Cardiac septum (tissue), 1 donor: ENCODE measurements at places on chromosomes 7 and 10.

GRCh38 chr7:4168541-4168940 is 513.6 kb upstream of the FOXK1 start:
- DNase-seq = no peak

DNA sequence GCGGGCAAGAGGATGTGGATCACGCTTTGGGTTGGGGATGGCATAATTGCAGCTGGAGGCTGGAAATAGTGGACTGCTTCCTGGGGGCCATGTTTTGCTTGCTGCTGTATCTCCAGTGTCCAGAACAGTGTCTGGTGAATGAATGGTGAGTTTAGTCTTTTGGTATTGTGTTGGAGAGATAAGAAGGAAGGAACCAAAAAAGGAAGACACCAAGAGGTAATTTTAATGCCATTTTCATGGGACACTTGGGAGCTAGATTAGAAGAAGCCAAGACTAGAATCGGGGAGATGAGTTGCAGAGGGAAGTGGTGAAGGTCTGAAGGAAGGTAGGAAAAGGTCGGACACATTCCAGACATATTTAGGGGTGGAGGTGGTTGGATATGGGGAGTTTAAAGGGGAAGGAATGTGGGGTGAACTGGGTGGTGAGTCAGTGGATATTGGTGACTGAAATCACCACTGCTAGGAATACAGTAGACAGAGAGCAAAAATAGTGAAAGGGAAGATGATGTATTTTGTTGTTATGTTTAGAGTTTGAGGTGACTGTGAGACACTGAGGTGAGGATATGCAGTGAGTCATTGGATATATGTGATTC is 76.7 kb downstream of the CCNY start:
- peak; percentile 15 for DNase-seq

GRCh38 chr7:117895276-117895675 is 22.0 kb upstream of the CTTNBP2 start:
- DNase-seq = no peak

DNA sequence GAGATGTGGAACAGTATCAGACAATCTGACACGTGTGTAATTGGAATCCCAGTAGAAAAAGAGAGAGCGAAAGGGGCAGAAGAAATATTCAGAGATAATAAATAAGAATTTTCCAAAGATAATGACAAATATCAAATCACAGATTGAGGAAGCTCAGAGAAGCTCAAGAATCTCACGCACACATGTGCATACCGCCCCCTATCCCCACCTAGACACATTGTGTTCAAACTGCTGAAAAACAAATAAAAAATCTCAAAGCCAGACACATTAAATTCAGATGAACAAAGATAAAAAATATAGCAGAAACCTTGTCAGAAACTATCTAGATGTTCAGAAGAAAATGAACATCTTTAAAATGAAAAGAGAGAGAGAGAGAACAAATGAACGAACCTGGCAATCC is 17.2 kb downstream of the SFR1 start:
- no peak for DNase-seq

DNA sequence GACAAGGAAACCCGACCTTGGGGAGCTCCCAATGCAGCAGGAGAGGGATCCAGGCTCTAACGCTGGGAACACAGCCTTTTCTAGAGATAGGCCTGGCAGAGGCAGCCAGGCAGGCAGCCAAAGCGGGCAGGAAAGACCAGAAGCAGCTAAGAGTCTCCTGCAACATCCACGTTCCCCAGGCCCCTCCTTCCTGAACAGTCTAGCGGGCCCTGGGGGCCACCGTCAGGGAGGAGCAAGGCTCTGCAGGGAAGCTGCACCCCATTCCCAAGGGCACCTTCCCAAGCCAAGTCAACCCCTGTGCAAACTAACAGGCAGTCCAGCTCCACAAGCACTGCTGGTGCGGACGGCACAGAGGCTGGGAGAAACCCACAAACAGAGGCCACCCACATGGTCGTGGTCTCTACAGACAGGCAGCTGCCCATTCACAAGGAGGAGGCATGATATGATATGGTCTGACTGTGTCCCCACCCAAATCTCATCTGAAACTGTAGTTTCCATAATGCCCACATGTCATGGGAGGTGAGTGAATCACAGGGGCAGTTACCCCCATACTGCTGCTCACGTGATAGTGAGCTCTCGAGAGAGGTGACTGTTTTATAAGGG is 115.7 kb downstream of the MAD1L1 start:
- peak; percentile 86 for DNase-seq

DNA sequence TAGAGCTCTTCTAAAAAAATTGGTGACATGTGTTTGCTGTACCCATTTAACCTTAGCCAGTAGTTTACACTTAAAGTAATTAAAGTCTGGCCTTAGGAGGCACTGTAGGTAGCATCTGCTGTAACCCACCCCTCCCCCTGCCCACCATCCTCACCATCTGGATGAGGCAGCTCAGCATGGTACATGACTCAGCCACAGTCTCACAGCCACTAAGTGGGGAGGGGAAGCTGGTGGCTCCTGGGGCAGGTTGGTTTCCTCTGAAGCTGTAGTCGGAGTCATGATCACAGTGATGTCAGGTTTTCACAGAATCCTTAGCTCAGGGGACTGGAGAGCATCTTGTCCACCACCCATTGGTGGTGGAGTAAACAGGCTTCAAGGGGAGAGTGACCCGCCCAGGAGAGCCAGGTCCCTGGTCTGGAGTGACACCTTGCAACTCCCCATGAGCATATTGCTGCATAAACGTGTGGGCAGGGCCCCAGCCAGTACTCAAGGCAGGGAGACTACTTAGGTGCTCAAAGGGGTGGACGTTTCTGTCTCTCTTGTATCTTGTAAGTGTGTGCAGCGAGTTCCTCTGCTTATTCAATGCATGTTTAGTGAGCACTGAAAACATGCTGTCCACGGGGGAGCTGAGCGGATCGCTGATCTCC is 125.9 kb downstream of the GRK5 start:
- DNase-seq = no peak

GRCh38 chr10:107687701-107688100 is 523.2 kb upstream of the SORCS1 start:
- no peak for DNase-seq

DNA sequence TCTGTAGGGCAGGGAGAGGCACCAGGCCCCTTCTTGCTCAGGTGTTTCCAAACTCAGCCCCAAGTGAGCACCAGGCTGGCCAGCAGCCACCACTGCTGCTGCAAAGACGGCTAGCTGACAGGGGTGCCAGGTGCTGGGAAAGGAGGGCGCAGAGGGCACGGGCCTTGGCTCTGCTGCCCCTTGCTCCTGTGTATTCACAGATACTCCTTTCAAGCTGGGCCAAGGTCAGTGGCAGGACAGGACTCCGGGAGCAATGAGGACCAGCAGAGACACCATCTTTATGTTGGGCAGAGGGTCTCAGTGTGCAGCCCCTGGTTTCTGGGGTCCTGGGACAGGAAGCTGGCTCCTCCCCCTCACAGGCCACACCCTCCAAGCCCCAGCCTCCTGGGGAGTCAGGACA is 110.1 kb downstream of the SMURF1 start:
- DNase-seq = peak; percentile 56

GRCh38 chr10:20644421-20644820 is 252.7 kb downstream of the NEBL start:
- DNase-seq = no peak

GRCh38 chr7:116542618-116543017 is 17.8 kb downstream of the CAV1 start:
- DNase-seq = no peak

DNA sequence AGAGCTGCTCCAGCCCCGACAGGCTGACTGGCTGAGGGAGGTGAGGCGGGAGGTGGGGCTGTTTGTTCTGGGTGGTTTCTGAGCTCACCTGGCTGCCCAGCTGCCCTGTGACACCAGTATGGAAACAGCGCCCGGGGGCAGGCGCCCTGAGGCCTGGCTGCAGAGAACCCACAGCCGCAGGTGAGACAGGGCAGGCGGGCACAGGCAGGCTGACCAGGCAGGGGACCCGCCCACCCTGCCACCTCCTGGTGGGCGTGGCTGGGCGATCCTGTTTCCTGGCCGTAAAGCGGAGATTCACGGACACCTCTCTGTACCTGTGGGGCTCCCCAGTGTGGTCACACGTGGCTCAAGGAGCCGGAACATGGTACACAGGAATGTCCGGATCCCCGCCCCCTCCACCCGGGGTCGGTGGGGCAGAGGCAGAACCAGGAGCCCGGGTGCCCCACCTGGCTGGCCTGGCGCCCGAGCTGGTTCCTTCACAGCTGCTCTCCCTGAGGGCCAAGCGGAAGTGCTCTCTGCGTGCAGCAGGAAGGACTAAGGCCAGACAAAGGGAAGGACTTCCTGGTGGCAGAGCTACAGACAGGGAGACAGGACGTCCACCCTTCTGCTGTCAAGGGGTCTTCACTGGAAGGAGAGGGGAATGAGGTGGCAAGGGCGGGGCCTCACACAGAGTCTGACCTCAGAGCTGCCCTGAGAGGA is 3.9 kb downstream of the MICALL2 start:
- DNase-seq = no peak

DNA sequence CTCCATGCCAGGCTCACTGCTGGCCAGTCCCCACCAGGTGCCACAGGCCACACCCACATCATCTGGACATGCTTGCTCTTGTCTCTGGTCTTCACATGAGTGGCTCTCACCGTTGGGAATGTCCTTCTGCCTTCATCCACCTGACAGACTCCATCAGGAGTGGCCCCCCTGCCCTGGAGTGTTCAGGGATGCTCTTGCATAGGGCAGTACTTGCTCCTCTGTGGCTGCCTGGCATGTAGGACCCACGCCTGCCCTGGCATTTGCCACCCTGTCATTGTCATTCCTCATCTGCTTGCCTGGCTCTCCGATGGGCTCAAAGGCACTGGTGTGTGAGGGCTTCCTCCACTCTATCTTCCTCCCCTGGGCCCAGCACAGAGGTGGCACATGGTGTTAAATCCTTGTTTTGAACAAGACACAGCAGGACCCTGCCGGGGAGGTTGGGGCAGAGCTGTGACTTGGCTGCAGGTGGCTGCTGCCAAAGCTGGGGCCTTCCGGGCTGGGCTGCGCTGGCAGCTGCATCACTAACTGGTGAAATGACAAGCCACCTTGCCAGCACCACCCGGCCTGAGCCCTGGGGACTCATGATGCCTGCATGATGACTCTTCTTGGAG is 1.8 kb downstream of the SH2D4B start:
- DNase-seq = no peak

DNA sequence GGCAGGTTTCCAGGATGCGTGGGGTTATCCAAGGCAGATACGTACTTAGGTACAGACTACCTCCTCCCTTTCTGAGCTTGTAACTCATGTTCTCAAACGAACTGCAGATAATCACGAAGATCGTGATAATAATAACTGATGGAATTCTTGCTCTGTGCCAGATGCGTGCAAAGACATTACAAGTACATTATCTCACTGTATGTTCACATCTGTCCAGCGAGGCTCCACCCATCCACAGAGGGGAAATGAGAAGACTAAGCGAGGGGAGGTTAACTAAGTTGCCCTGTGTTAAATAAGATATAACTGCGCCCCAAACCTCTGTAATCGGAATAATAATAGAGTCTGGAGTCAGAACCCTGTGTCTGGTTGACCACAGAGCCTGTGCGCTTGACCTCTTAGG is 1.9 kb downstream of the GALNT17 start:
- DNase-seq = no peak
